ENCODE measurements at places on chromosomes 6 and 20.

GRCh38 chr6:16684896-16685554, 76.2 kb downstream of the ATXN1 start:
- DNase-seq: peak; percentile 96

GRCh38 chr6:15417811-15418210, 171.9 kb downstream of the JARID2 start:
- peak; percentile 46 for DNase-seq

DNA sequence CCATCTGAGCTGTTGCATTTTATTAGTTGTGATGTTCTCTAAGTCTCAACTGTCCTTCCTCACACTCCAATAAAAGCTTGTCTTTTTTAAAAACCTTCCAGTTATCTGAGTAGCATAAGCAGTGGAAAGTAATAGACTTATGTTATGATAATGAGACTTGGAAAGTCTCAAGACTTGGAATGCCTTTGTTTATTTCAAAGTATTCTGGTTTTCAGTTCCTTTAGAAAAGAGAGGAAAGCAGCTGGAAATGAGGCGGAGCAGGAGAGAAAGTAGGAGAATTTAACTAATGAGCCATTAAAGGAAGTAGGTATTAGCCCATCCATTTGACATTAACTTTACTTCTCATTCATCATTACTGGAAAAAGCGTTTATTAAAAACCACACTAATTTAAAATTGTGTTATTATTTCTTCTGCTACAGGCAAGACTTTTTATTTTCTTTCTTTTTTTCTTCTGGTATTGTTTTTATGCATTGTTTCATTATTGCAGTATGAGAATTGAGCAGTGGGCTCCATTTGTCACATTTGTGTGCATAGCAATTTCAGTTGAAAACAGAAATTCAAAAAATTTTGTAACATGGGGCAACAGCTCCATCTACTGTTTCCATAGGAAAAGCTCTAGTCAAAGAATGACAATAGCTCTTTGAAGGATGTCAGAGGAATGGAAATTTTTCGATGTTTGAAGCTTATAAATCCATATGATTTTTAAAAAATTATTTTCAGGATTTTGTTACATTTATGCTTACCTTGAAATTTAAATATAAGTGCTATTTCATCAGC, 194.8 kb downstream of the COL9A1 start:
- no peak for DNase-seq

GRCh38 chr20:32839227-32839981, 19.3 kb upstream of the EFCAB8 start:
- no peak for DNase-seq

DNA sequence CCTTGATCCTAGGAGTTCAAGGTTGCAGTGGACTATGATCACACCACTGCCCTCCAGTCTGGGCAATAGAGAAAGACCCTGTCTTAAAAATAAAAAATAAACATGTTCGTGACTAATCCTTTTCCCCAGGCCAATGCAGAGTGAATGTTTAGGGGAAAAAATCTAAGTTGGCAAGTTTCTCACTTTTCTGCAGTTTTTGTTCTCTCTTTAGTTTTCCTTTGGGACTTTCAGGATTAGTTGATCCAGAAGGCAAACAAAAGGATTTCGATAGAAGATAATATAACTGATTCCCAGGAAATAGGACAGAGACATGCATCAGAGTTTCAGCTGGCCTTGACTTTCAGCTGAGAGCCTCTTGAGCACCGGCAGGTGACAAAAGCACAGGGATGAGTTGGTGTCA, 53.3 kb downstream of the SOD2 start:
- no peak for DNase-seq

DNA sequence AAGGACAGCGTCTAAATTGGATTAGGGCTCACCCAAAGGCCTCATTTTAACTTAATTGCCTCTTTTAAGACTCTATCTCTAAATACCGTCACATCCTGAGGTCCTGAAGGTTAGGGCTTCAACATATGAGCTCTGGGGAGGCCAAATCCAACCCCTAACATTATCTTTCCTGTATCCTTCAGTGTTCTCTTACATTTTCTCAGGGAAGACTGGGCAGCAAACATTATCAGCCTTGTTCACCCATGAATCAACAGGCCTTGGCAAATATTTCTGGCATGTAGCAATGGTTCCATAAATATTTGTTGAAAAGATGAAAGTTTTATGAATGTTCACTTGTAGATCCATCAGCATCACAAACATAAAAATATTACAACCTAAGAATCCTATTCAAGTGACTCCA, 24.6 kb upstream of the FOXF2 start:
- no peak for DNase-seq

DNA sequence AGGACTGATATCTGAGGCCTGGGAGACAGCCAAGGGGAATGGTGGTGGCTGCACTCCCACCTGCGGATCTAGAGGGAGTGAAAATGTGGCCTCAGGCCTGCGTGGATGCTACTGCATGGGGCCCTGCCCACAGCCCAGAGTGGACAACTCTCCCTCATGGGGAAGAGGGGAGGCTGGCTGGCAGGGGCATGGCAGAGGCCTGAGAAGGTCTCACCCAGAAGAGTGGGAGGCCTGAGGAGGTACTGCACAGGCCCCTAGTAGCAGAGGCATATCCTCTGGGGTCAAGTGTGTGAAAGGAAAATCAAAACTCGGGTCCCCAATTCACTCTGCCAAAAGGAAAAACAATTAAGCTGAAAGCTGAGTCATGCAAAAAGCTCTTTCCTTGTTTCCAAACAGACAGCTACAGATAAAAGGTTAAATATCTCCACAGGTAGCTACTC, 158.2 kb downstream of the AKAP7 start:
- no peak for DNase-seq

- DNase-seq: no peak
Observed at GRCh38 chr20:56634735-56635385, 5.8 kb downstream of the TFAP2C start.

- DNase-seq: no peak
Observed at GRCh38 chr6:169340395-169340794, 86.7 kb upstream of the THBS2 start.

DNA sequence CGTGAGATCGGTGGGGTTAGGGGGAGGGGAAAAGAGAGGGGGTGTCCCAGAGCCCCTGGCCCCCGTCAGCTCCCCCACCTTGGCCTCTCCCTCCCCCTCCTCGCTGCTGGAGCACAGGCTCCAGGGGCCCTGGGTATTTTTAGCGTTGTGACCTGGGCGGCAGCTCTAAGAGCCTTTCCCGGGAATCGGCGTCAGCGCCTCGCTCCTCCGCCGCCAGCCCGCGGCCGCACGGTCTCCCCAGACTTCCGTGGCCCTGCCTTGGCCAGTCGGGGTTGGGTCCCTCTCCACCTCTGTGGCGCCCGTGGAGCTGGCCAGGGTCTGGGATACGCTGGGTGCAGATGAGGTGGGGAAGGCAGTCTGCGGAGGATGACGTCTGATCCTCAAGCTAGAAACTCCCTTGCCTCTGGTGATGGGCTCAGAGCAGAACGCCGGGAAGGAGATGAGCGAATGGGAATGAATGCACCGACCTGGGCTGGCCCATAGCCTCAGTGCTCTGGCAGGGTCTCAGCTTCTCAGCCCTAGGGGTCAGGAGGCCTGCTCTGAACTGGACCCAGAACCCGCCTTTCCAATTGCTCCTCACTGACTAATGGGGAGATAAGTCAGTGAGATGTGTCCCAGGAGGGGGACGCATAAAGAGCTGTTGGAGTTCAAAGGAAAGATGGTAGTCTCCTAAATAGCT, 883 bp upstream of the DBNDD2 start:
- peak; percentile 14 for DNase-seq

GRCh38 chr20:52500157-52500556, 308.6 kb upstream of the ZFP64 start:
- DNase-seq: no peak

GRCh38 chr6:6806844-6807518, 218.5 kb downstream of the LY86 start:
- DNase-seq: no peak

- no peak for DNase-seq
Observed at GRCh38 chr6:36083446-36083845, 46.9 kb upstream of the MAPK13 start.

Data from stimulated activated CD4-positive, alpha-beta T cell treated with anti-CD3 and anti-CD28 coated beads, Interleukin-2, amount 100 ng/mL, for 24 hours (primary cell).